ENCODE measurements at places on chromosomes 7 and 10.
A peak's percentile ranks its signal among the peaks of the same experiment; 100 is the strongest.

- no peak for DNase-seq
These were observed 4.3 kb downstream of the KCNH2 start for GRCh38 chr7:150973571-150974451.

DNA sequence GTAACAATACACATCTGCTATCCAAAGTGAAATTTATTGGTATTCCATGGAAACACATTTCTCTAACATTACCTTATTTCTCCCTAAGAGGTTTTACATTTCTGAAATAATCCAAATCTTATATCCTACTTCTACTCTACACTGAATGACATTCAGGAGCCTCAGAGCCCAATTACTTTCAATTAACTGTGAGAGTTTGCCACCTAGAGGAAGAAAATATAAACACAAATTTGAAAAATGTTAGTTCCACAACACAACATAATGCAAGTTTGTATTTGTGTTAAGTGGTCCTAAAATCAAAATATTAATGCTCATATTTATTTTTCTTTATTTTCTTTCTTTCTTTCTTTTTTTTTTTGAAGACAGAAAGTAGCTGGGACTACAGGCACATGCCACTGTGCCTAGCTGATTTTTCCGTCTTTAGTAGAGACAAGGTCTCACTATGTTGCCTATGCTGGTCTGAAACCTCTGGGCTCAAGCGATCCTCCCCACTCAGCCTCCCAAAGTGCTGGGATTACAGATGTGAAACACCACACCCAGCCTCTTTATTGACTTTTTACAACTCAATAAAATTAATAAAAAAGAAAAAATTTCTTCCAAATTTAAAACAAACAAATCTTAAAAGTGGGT lies 46.0 kb downstream of the ATAD1 start:
- no peak for DNase-seq

GRCh38 chr7:155303039-155303593 lies 5.4 kb downstream of the INSIG1 start:
- no peak for DNase-seq

DNA sequence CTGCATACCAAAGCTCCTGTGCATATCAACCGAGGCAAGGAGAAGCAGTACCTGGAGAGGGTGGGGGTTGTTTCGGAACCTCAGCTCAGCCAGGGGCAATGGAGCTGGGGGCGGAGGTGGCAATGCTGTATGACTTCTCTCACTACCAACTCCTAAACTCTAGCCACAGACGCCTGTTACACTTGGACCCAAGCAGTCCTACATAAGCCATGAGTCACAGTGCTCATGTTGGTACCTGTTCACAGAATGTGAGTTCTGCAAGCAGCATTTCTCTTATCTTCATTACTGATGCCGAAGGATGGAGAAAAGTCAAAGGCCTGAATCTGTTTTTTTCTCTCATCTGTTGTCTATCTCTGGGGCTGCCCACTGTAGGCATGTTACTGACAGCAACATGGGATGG lies 3.2 kb upstream of the RAB18 start:
- no peak for DNase-seq

DNA sequence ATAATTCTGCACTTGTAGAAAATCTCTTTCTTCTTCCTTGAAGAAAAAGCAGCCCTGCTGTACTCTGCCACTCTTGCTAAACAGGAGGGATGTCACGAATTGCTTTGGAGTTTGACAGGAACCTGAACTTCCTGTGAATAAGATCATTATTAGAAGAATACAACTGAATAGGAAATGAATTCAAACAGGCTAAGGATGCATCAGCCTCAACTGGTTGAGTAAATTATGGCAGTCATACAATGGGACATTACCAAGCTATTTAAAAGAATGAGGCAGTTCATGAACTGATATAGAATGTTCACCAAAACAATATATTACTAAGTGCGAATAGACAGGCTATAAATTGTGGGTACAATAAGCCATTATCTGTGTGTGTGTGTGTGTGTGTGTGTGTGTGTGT lies 97.1 kb upstream of the DOCK1 start:
- DNase-seq, result no peak

- no peak for DNase-seq
These were observed 456.8 kb upstream of the KLF6 start for GRCh38 chr10:4241724-4242345.

GRCh38 chr7:20107582-20107981 lies 109.6 kb downstream of the MACC1 start:
- no peak for DNase-seq

- DNase-seq, result no peak
These were observed 45.8 kb upstream of the RHEB start for GRCh38 chr7:151565541-151565940.

- no peak for DNase-seq
These were observed 35.7 kb upstream of the PLEKHA1 start for GRCh38 chr10:122338609-122339441.

- no peak for DNase-seq
These were observed 15.5 kb upstream of the TMEM120A start for GRCh38 chr7:76009672-76010600.

- DNase-seq, result no peak
These were observed 101.9 kb upstream of the TNRC18 start for GRCh38 chr7:5525271-5526099.

DNA sequence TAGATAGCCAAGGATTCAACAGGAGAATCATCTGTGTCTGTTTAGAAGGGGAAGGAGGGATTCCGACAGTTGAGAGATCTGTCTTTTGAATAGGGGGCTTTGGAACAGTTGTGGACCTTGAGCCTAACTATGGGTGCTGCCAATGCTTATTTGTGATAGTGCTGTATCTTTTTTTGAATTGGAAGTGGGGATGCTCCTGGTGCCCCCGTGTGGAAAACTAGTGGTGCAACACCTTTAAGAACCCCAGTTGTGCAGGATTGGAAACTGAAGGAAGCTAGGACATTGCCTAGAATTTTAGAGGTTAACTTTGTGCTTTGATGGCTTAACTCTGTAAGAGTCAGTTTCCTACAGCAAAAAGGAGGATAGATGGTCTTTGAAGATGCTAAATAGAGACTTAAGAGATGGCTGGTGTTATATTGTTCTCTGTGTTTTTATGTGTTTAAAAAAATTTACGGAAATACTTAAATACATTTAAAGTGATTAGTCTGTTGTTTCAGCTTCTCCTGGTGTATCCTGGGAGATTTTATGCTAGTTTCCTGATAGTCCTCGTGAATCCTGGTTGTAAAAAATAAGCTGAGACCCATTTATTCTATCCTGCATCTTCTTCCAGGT lies 69.3 kb downstream of the AP3M1 start:
- peak; percentile 30 for DNase-seq

GRCh38 chr7:100673942-100674410 lies 436 bp downstream of the GNB2 start:
- no peak for DNase-seq

GRCh38 chr7:128204455-128204854 lies 36.6 kb upstream of the LEP start:
- no peak for DNase-seq

GRCh38 chr7:37007268-37007667 lies 283.0 kb upstream of the AOAH start:
- no peak for DNase-seq

GRCh38 chr7:18770154-18770811 lies 274.7 kb downstream of the HDAC9 start:
- DNase-seq, result no peak

DNA sequence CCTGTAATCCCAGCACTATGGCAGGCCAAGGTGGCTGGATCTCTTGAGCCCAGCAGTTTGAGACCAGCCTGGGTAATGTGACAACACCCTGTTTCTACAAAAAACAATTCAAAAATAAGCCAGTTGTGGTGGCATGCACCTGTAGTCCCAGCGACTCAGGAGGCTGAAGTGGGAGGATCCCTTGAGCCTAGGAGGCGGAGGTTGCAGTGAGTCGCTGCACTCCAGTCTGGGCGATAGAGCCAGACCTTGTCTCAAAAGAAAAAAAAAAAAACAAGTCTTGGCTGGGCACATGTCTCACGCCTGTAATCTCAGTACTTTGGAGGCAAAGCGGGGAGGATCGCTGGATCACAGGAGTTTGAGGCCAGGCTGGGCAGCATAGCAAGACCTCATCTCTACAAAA lies 74.6 kb upstream of the PDSS1 start:
- no peak for DNase-seq

- DNase-seq, result no peak
These were observed 2.4 kb downstream of the GBF1 start for GRCh38 chr10:102247734-102248133.

GRCh38 chr7:64045301-64046040 lies at the start of gene ZNF727:
Gene ZNF727, plus strand, starts transcription at chr7:64045434. Its CDS starts 188 bp downstream, at chr7:64045622.
- DNase-seq, result no peak

DNA sequence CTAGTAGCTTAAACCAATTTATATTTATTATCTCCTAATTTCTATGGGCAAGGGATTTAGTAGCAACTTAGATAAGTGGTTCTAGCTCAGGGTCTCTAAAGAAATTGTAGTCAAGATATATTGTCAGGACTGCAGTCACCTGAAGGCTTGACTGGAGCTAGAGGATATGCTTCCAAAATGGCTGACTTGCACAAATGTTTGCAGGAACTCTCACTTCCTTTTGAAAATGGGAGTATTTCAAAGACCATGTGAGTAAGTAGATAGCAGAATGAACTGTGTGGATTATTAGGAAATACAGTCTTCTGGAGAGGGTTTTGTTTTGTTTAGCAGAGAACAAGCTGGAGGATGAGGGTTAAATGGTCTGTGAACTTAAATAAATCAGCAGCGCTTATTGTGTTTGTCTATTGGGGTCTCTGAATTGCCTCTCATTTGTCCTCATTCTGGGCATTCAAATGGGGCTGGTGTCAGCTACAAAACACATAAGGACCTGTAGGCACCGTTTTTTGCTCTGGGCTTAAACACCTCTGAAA lies 524.6 kb downstream of the LRMDA start:
- no peak for DNase-seq

- DNase-seq, result no peak
These were observed 185.5 kb downstream of the EBF3 start for GRCh38 chr10:129778571-129778970.

GRCh38 chr10:70742537-70743429 lies 42.4 kb downstream of the TBATA start:
- DNase-seq, result no peak

DNA sequence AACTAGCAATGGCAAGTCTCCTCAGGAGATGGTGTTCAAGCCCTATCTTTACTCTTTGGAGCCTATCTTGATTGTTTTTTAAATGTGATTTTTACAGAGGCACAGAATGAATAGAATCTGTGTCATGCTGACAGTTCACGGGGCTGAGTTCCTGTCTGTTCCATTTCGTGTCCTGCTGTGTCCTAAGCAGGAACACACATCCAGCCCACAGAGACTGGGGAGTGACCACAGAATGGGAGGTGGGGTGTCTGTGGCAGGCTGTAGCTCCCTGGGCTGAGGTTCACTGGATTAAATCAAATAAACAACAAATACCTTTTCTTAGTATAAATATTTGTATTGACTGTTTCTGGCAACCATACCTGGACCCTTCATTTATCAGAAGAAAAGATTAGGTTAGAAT lies 73.4 kb upstream of the CARD11 start:
- DNase-seq, result no peak

DNA sequence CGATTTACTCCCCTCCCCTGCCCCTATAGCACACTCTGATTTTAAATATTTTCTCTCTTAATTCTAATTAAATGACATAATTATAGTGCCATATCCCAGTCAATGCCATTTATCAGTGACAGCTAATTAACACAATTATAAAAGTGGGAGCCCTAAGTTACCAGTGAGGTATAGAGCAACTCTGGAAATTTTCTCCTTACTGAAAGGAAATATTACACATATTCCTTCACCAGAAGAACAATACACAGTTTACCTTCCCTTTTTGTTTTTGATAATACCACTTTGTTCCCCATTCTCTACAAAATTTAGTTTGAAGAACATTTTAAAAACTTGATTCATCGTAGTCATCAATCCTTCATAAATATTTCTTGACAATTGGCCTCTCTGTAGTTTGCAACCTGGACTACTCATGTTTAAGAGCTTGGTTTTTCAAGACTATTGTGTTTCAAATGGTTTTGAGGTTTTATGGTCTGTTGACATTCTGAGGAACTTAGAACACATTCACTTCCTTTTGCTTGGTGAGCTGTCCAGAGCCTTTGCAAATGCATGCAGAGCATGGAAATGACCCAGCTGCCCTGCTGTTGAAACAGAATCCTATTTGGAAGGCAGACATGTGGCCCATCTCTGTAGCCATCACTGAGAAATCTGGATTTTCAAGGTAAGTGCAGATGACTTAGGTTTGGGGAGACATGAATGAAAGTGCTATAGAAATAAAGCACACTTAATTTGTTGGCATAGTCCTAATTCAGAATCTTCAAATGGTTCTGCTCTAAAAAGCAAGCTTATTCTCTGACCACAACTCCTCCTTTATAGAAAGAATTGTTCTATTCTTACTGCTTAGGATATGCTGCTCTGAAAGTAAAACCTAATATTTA lies at the start of gene GPR141:
Gene GPR141, plus strand, starts transcription at position 521 of the 875 bp plus-strand sequence. CDS start 56,628 bp downstream, outside the sequence.
- no peak for DNase-seq

Measured in activated CD4-positive, alpha-beta T cell treated with anti-CD3 and anti-CD28 coated beads, Interleukin-2, amount 50 U/mL, for 24 hours (primary cell).